Activated naive CD8-positive, alpha-beta T cell treated with anti-CD3 and anti-CD28 coated beads, Interleukin-2, amount 10 ng/mL, durations not matched to agents 7 days and 5 days (primary cell): ENCODE measurements at places on chromosomes 4 and X.
A peak's percentile ranks its signal among the peaks of the same experiment; 100 is the strongest.

DNA sequence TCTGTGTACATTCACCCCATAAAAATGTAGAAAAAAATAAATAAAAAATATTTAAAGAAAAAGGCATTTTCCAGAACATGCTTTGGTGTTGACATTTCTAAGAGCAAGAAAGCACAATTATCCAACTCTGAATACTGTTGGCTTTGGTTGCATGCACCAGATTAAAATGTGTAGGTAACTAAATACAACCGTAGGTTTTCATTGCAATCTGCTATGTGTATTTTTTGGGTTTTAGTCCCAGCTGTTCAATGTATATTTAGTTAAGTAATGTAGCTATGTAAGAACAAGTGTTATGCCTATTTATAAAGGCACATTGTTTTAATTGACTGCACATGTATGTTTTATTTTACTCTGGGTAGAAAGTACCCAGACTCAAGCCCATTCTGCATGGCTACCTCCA lies 108.1 kb upstream of the PAQR3 start:
- H3K27me3 ChIP-seq: no peaks in the 10 kb centered on the region
- no peak for DNase-seq
- no peak overlapping the region for H3K27ac ChIP-seq
- no peaks in the 10 kb centered on the region for H3K4me1 ChIP-seq

GRCh38 chr4:169033660-169034059 lies 23.6 kb upstream of the CBR4 start:
- peaks cover 3% of the 10 kb centered on the region for H3K27me3 ChIP-seq
- no peak for DNase-seq
- no peaks in the 10 kb centered on the region for H3K4me1 ChIP-seq

DNA sequence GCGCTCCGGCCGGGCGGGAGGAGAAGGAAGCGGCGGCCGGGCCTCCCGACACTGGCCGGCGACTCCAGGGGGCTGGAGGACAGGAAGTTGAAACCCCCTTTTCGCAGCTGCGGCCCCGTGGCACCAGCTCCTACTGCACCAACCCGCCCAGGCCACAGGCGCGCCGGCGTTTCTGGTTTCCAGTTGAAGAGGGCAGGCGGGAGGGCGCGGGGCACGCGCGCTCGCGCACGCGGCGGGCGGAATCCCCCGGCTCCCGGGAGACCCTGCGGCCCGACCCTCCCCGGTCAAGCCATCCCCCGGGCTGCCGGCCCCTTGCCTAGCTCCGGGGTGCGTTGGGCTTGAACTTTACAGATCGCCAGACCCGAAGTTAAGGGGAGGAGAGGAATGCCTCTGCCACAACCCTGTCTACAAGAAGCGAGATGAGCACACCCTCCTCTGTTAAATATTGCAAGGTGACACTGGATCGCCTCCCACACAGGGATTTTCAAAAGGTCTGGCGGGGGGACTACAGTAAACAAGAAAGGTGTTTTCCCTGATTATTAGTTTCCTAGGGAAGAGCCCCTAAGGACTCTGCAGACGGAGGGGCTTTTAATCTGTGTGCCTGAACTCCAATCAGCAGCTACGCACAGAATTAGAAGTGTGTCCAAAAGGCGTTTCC lies 1.4 kb downstream of the ELOVL6 start:
- H3K27me3 ChIP-seq: peaks cover 5% of the 10 kb centered on the region
- peaks cover 23% of the 10 kb centered on the region for H3K4me1 ChIP-seq
- peak overlapping the region; percentile 94 for H3K4me3 ChIP-seq

DNA sequence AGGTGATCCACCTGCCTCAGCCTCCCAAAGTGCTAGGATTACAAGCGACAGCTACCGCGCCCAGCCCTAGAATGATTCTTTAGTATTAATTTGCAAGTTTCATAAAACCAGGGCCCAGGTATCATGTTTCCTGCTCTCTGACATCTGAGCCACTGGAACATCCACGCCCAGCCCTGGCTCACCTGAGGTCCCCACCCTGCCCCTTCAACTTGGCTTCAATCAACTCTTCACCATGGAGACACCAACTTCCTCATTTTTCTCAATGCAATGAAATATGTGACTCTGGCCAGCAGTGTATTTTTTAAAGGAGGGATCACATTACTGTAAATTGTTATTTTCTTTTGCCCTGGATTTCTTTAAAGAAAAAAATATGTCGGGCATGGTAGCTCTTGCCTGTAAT lies 3.9 kb downstream of the PRSS12 start:
- H3K27ac ChIP-seq: no peak overlapping the region
- no peak overlapping the region for H3K4me3 ChIP-seq
- peaks cover 9% of the 10 kb centered on the region for H3K4me1 ChIP-seq
- peaks cover 54% of the 10 kb centered on the region for H3K27me3 ChIP-seq
- no peaks in the 10 kb centered on the region for H3K36me3 ChIP-seq

GRCh38 chr4:109912706-109913595 lies at the start of gene EGF:
TSS of gene EGF (plus strand) at chr4:109912883. CDS start at chr4:109913336, 453 bp downstream.
- H3K27ac ChIP-seq: no peak within 1 kb of the TSS
- no peaks in the 10 kb centered on the region for H3K36me3 ChIP-seq
- H3K27me3 ChIP-seq: peaks cover 43% of the 10 kb centered on the region
- no peak for DNase-seq

GRCh38 chrX:15988661-15989603 lies 134.3 kb upstream of the AP1S2 start:
- H3K36me3 ChIP-seq: no peaks in the 10 kb centered on the region
- H3K4me3 ChIP-seq: no peak overlapping the region
- DNase-seq: no peak
- H3K4me1 ChIP-seq: no peaks in the 10 kb centered on the region

- no peaks in the 10 kb centered on the region for H3K27me3 ChIP-seq
- no peak for DNase-seq
- no peak overlapping the region for H3K4me3 ChIP-seq
- no peak overlapping the region for H3K27ac ChIP-seq
- H3K4me1 ChIP-seq: no peaks in the 10 kb centered on the region
Measured at GRCh38 chrX:139297638-139298037, 232.9 kb upstream of the F9 start.

- peaks cover 2% of the 10 kb centered on the region for H3K27me3 ChIP-seq
- no peak overlapping the region for H3K4me3 ChIP-seq
- no peak for DNase-seq
- H3K36me3 ChIP-seq: no peaks in the 10 kb centered on the region
Measured at GRCh38 chrX:47814851-47815250, 21.9 kb upstream of the ZNF81 start.

DNA sequence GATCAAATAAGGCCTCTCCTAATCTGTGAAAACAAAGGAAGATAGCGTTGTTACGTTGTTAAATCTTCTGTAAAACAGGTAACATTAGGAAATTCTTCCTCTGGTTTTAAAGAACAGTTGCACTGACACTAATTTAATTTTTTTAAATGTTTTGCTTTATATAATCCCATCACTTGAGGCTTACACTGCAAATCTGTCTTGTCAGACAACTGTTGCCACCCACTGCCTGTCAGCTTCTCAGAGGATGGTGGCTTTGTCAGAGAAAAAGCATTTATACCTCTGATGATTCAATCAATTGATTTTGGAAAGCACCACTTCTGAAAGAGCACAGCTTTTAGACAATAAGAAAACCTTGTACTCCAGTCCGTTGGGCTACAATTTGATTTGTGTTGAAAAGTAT lies 799.1 kb downstream of the FSTL5 start:
- no peak overlapping the region for H3K27ac ChIP-seq
- no peaks in the 10 kb centered on the region for H3K27me3 ChIP-seq
- H3K4me3 ChIP-seq: no peak overlapping the region
- no peaks in the 10 kb centered on the region for H3K36me3 ChIP-seq

- H3K4me1 ChIP-seq: no peaks in the 10 kb centered on the region
- no peaks in the 10 kb centered on the region for H3K36me3 ChIP-seq
- no peak for DNase-seq
Measured at GRCh38 chr4:179552131-179552530, 2109.9 kb upstream of the AGA start.

- H3K4me3 ChIP-seq: no peak overlapping the region
- DNase-seq: no peak
- H3K27ac ChIP-seq: no peak overlapping the region
- H3K27me3 ChIP-seq: no peaks in the 10 kb centered on the region
- H3K4me1 ChIP-seq: no peaks in the 10 kb centered on the region
- H3K36me3 ChIP-seq: no peaks in the 10 kb centered on the region
Measured at GRCh38 chr4:92012899-92013867, 290.6 kb upstream of the GRID2 start.

GRCh38 chr4:75895744-75896314 lies 6.4 kb downstream of the PPEF2 start:
- DNase-seq: no peak
- H3K27ac ChIP-seq: no peak overlapping the region
- H3K4me1 ChIP-seq: no peaks in the 10 kb centered on the region
- no peak overlapping the region for H3K4me3 ChIP-seq
- no peaks in the 10 kb centered on the region for H3K36me3 ChIP-seq
